Stimulated activated naive CD4-positive, alpha-beta T cell (primary cell): ENCODE measurements at places on chromosomes 1 and 21.

DNA sequence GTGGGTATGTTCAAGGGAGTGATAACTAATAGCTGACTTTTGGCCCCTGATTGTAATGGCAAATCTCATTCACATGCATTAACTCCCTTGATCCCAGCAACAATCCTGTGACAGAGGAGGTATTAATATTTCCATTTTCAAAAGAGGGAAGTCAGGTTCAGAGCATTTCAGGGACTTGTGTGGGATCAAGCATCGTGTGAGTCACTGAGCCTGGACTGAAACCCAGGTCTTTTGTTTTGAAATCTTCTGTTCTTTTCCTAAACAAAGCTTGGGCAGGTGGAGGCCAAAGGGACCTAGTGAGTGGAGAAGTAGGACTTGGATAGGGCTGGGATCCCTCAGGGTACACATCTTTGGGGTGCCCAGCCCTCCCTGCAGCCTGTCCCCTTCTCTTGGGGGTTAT lies 37.9 kb downstream of the ETNK2 start:
- DNase-seq = no peak

- DNase-seq = no peak
Observed at GRCh38 chr1:152162792-152163463, 3.9 kb upstream of the RPTN start.

DNA sequence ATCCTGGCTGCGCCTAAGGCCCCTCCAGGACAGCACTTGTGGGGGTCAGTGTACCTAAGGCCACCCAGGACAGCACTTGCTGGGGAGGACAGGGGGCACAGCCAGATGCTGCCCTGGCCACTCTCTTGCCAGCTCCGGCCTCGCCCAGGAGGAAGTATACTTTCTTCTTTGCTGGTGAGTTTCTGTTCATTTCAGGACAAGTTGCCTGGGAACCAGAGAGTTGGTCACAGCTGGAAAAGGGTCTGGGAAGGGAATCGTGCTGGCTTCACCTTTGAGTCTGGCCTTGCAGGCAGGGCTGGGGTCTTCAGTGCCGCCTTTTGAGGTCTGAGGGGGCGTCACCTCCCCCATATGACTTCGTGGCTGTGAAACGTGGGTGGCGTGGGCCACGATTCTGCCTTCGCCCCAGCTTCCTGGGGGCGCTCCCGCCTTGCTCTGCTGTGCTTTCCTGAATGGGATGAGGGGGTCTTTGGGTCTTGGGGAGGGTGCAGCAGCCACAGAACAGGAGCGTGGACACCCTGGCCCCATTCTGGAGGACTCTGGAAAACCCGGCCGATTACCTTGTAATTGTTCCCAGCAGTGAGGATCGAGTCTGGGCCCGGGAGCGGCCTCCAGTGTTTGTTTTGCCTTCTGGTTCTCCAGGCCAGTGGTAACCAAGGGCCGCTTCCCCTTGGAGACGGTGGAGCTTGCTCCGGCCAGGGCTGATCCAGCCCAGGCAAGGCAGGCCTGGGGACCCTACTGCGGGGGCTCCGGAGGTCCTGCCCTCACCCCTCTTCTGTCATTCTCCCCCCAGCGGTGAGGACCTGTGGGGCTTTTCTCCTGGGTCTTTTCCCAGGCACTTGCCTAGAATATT lies 45.9 kb downstream of the SPSB1 start:
- DNase-seq = no peak

- no peak for DNase-seq
Observed at GRCh38 chr21:45390831-45391742, 13.9 kb upstream of the COL18A1 start.

- no peak for DNase-seq
Observed at GRCh38 chr1:85566890-85567289, 13.7 kb upstream of the CCN1 start.

DNA sequence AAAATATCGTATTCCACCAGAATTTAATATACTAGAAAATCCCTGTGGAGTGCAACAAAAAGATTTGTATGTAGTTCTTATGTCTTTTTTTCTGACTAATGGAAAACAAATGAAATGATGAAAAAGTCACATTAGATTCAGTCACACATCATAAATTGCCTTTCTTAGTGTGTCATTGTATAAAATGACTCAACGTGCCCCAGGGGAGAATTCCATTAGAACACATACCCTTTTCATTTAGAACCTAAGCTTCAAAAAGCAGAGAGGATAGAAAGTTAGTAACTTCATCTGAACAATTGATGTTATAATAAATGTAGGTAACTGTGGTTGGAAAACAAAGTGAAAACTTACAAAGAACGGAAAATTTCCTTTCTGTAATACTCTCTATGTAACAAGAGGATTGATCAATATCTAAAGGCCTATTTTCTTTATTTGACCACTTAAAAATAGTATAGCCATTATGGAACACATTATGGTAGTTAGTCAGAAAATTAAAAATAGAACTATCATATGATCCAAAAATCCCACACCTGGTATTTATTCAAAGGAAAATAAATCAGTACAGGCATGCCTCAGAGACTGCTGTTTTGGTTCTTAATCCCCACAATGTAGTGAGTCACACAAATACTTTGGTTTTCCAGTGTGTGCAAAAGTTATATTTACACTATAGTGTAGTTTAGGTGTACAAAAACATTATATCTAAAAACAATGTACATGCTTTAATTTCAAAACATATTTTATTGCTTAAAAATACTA lies 1016.1 kb downstream of the KCNT2 start:
- DNase-seq = no peak

DNA sequence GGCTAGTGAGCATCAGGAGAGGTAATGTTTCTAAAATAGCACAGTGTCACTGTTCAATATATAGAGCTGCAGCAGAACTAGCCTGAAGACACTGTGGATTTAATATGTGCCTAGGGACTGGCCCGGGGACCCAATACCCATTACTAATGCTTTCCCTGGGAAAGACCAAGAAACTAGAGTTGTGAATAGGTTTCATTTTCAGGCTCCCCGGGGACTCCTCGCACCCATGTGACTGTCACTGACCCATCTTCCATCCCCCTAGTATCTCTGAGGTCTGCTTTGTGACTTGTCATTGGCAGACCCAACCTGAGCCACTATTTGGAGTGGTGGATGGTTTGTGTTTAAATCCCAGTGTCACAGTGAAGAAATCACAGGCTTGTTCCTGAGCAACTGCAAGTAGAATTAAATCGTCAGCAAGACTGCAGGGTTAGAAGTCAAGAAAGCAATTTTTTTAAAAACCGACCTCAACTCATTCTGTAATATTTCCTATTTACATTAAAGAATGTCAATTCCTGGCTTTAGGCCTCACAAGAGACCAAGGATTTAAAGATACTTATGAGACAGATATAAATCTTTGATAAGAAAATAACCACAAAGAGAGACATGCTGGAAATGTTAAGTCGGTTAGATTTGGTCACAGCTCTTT lies 130.0 kb upstream of the TNR start:
- no peak for DNase-seq

GRCh38 chr1:116514708-116515525 lies 55.9 kb downstream of the CD58 start:
- peak; percentile 33 for DNase-seq

- DNase-seq = no peak
Observed at GRCh38 chr1:246338546-246338945, 168.5 kb downstream of the SMYD3 start.

DNA sequence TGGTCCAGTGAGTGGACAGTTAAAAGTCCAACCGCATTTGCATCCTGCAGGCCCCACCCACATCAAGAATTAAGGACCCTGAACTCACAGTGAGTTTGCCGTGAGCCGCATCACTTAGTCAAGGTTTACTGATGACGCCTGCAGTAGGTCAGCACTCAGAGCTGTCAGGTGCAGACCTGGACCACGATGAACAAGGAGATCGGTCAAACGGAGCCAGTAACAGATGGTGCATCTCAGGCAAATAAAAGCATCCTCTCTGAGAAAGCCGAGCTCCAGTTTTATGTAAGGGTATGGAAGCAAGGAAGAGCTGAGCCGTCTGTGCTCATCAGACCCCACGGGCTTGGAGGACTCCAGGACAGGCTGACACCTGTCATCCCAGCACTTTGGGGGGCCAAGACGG lies 4.5 kb downstream of the PRDM15 start:
- DNase-seq = no peak
